ENCODE measurements at places on chromosomes 5 and 9.

DNA sequence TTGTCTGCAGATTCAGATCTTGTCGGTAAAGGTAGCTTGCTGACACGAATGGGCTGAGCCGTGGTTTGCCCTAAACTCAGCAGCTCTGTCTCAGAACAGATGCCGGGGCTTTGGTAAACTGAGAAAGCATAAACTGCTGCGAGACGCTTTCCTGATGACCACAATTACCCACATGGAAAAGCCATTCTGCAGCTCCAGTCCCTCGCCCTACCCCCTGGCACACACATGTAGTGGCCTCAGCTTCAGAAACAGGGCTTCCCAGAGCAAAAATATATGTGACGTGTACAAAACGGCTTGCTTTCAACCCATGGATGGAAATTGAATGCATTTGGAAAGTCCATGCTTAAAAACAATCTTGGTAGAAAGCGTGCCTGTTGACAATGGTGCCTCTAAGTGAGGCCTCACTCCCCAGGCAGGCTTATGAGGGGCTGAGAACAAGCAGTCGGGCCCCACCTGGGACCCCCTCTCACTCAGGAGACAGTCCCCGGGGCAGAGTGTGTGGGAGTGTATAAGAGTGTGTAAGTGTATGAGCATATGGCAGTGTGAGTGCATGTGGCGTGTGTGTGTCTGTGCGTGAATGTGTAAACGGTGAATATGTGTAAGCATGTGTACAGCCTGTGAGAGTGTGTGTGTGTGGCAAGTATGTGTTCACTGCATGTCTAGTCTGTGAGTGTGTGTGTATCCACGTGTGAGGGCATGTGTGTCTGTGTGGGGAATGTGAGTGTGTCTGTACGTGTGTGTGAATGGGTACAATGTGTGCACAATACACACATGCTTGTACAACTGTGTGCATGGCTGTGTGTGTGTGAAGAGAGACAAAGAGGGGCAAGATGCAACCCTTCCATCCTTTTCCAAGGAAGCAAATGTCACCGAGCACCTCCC lies 88.2 kb upstream of the SMIM23 start:
- DNase-seq: no peak

GRCh38 chr5:4113426-4113825 lies 517.8 kb downstream of the IRX1 start:
- no peak for DNase-seq

GRCh38 chr9:137317021-137317717 lies 15.1 kb upstream of the NRARP start:
- DNase-seq: no peak

GRCh38 chr9:137406876-137407589 lies 15.9 kb downstream of the EXD3 start:
- DNase-seq: peak; percentile 44

DNA sequence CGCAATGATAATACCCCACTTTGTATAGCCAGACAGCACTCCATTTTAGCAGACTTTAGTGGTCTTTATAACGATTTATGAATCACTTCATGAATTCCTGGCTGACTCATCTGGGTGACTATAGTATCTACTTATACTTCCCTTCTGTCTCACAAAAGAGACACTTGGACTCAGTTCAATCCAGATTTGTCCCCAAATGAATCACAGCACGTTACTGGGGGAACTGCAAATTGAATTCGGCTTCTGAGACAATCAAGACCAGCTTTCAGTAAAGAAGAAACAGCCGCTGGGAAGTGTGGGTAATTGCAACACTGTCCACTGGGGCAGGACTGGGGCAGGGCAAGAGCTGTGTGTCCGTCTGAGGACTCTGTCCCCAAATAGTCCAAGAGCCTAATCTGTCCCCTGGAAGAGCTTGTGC lies 337.3 kb upstream of the RFX3 start:
- DNase-seq: no peak

- no peak for DNase-seq
Observed at GRCh38 chr5:3619579-3619978, 23.9 kb downstream of the IRX1 start.

GRCh38 chr9:134187110-134187531 lies 22.8 kb upstream of the RNU6ATAC start:
- DNase-seq: no peak

- DNase-seq: no peak
Observed at GRCh38 chr5:177609076-177610059, 9.4 kb downstream of the B4GALT7 start.

DNA sequence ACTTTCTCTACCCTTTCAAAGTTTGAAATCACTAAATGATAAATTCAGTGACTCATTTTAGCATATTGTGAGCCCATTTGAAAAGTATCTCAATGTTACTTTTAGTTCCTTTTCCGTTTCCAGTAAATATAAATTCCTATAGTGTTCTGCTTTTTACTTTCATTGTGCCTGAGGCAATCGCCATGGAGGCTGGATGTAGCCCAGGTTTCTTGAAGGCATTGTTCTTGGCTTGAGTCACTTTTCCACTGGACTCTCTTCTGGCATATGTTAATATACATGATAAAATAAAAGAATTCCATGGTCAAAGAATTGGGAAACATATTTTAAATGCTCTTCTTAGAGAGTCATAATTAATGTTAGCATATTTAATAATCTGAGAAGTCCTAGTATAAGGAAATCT lies 327.0 kb downstream of the IZUMO3 start:
- no peak for DNase-seq

GRCh38 chr9:129954868-129955550 lies 88.0 kb downstream of the FNBP1 start:
- no peak for DNase-seq

DNA sequence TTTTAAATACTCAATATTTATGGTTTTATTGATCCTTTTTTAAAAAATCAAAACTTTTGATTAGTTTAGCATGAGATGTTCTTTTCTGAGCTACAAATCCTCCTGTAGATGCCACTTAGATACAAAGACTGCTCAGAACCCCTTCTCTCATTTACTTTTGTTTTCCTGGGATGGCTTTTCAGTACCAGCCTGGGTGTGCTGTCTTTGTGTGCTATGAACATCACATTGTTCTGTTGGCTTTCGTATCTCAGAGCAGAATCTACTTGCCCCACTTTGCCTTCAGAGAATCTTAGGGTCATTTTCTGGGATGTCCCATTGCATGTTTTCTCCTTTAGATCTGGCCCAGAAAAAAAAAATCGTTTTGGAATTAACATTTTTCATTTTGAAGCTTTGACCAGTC lies 85.9 kb downstream of the RASGRF2 start:
- DNase-seq: no peak

GRCh38 chr5:78549043-78549442 lies 99.5 kb downstream of the LHFPL2 start:
- DNase-seq: no peak

DNA sequence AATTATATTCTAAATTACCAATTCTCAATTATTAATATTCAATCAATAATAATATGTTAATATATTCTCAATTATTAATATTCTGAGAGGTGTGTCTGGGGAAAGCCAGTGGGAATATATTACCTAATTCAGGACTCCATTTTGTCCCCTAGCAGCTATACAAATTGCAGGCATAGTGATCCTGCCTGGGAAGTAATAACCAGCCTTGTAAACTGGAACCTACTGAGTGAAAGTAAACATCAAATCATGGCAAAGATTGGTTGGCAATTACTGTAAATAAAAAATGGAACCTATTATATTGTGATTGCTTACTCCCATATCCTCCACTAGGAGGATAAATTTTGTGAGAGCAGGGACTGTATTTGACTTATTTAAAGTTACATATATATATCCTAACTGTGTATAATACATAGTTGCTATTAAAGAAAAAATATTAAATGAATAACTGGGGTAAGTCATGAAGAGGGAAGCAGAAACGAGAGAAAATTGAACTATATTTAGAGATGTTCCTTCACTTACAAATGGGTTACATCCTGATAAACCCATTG lies 150.5 kb upstream of the ELL2 start:
- no peak for DNase-seq

DNA sequence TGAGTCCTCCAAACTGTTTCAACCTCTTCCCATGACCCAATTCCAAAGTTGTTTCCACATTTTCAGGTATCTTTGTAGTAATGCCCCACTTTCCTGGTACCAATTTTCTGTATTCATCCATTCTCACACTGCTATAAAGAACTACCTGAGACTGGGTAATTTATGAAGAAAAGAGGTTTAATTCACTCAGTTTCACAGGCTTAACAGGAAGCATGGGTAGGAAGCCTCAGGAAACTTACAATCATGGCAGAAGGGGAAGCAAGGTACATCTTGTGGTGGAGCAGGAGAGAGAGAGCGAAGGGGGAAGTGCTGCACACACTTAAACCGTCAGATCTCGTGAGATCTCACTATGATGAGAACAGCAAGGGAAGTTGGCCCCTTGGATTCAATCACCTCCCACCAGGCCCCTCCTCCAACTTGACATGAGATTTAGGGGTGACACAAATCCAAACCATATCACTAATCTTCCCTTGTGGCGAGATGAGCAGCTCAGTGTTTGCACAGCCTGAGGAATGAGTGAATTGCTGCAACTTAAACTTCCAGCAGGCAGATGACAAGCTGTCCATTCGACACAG lies 42.9 kb downstream of the TRIP13 start:
- no peak for DNase-seq

DNA sequence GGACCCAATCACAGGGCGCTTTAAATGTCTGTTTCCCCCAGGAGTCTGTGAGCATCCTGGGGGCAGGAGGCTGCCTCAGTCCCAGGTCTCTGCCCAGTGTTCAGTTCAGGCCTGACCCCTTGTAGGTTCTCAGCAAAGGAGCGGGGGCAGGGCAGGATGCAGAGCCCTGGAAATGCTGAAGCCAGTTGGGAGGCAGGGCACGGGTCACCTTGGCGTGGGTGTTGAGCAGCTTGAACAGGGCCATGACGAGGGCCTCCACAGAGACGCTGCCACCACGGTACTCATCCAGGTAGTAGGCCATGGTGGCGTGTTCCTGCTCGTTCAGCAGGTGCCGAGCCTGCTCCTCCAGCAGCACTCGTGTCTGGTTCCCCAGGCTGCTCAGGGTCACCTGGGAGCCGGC lies 36.3 kb upstream of the AKNA start:
- no peak for DNase-seq

GRCh38 chr9:117160254-117160653 lies 254.6 kb downstream of the ASTN2 start:
- no peak for DNase-seq

DNA sequence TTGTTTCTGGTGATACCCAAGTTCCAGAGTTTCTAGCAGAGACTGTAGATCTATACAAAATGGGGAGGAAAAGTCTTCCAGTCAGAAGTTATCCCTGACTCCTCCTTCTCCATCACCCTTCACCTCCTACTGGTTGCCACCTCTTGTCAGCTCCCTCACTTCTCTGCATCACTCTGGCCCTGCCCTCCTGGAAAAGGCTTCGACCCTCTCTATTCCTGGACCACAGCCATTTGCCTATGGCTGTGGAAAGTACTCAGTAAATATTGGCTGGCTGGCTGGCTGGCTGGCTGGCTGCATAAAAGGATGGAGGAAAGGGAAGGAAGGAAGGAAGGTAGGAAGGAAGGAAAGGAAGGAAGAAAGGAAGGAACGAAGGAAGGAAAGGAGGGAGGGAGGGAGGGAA lies 32.7 kb upstream of the ABCA1 start:
- no peak for DNase-seq

DNA sequence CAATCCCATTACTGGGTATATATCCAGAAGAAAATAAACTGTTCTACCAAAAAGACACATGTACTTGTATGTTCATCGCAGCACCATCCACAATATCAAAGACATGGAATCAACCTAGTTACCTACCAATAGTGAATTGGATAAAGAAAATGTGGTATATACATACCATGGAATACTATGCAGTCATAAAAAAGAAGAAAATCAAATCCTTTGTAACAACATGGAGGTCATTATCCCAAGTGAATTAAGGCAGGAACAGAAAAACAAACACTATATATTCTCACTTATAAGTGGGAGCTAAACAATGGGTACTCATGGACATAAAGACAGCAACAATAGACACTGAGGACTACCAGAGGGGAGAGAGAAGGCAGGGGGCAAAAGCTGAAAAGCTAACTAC lies 67.7 kb downstream of the NR2F1-AS1 start:
- no peak for DNase-seq

DNA sequence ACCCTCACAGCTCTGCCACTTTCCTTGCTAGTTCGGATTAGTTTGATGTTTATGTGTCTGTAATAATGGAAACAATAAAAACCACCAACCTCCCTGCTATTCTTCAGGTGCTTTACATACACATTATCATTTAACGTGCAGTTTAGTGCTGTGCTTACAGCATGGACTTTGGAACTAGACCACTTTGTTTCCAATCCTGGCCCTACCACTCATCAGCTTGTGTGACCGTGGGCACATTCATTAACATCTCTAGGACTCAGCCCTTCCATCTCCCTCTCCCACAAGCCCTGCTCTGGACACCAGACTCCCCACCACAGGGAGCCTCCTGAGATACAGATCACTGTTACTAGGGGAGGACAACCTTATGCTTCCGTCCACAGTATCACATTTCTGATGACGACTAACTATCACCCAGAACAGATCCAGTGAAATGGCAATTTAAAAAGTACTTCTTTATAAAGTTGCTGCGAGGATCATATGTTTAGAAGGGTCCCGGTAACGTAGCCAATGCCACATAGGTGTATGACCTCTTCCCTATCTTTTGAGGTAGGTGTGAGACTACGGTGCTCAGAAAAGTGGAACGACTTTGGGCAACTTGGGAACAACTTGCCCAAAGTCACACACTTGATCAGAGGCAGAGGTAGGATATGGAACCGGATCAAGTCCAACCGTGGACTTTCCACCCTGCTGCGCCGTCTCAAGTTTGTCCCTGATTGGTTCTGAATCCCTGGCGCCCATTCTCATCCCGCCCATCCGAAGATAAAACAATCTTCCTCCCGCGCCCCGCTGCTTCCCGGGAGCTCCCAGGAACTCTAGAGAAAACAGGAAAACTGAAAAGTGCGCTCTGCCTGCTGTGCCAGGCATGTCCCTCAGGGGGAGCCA lies 132.4 kb upstream of the NIPBL start:
- no peak for DNase-seq

DNA sequence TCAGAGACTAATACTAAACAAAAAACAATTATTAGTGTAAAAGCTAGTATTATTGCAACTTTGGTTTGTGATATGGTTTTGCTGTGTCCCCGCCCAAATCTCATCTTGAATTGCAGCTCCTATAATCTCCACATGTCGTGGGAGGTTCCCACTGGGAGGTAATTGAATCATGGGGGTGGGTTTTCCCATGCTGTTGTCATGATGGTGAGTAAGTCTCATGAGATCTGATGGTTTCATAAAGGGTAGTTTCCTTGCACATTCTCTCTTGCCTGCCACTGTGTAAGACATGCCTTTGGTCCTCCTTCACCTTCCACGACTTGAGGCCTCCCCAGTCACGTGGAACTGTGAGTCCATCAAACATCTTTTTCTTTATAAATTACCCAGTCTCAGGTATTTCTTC lies 325.9 kb upstream of the DAB2 start:
- no peak for DNase-seq

GRCh38 chr9:99859243-99859980 lies 37.7 kb downstream of the NR4A3 start:
- DNase-seq: no peak

GRCh38 chr5:97543166-97543565 lies 360.1 kb upstream of the RIOK2 start:
- DNase-seq: no peak

GRCh38 chr5:107570805-107571531 lies 99.8 kb downstream of the EFNA5 start:
- no peak for DNase-seq
